ENCODE measurements at places on chromosomes 2 and 18.

DNA sequence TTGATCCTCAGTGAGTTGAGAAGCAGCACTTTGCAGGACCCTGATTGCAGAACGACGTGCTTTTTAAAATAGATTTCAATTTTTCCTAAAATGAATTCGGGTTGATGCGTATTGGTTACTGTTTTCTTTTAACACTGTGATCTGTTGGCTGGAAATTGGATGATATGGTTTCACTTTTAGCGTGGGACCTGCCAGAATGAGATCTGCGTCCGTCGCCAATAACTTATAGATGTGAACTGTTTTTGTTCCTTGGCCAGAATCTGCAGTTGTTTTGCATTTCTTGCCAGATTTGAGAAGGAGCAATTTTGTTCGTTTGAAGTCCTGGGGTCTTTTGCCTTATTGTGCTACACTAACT is 703 bp downstream of the UGGT1 start:
- DNase-seq, result no peak

- no peak for DNase-seq
Observed at GRCh38 chr2:193303464-193303863, 1108.7 kb upstream of the TMEFF2 start.

DNA sequence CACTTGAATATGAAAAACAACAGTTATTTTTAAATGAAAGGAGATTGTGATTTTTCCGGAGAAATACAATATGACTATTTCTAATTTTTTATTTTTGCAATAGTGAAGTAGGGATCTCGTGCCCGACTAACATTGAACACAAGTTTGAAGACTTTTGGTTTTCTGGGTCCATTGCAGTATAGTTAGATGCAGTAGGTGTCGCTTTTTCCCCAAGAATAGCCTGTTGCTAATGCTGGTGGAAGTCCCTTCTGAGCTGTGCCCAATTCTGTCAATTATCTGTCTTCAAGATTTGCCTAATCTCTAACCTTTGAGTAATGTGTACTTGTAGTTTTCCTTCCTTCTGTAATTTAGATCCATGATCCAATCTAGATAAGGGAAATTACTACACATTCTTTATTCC is 36.5 kb downstream of the SEMA4F start:
- no peak for DNase-seq

GRCh38 chr2:10191554-10191953 is 69.0 kb downstream of the RRM2 start:
- no peak for DNase-seq

DNA sequence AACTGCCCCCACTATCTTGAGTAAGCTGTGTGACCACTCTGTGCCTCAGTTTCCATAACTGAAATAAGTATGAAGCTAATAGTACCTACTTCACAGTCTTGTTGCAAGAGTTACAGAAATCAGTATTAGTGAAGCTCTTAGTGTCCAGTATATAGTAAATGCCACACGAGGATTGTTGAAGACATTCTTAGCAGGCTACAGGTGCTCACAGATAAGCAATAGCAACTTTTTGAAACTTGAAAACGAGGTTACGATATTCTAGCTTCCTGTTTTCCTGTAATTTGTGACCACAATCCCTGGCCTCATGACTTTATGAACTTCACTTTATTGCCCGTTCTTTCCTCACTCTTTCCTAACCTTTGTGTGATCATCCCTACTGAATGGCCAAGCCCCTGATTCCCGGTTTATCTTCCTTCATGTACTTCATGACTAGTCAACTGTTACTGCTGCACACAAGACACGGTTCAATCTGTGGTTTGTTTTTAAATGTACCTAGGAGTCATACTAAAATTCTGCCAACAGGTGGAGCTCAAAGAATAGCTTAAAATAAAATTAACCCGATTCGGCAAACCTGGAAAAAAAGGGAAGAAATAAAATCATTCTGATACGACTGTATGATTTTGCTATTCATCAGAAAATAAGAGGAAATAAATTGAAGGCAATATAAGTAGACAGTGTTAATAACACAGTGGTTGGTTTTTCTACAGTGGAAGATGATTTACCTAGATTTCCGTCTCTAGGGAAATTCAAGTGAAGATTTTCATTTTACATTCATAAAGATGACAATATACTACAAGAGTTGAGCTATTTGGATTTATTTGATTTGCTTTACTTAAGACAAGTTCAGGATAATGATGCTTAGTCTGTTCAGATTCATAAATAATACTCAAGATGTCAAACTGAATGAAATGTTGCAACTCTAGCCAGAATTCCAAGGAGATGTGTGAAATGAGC is 38.1 kb upstream of the STAT1 start:
- DNase-seq, result no peak

DNA sequence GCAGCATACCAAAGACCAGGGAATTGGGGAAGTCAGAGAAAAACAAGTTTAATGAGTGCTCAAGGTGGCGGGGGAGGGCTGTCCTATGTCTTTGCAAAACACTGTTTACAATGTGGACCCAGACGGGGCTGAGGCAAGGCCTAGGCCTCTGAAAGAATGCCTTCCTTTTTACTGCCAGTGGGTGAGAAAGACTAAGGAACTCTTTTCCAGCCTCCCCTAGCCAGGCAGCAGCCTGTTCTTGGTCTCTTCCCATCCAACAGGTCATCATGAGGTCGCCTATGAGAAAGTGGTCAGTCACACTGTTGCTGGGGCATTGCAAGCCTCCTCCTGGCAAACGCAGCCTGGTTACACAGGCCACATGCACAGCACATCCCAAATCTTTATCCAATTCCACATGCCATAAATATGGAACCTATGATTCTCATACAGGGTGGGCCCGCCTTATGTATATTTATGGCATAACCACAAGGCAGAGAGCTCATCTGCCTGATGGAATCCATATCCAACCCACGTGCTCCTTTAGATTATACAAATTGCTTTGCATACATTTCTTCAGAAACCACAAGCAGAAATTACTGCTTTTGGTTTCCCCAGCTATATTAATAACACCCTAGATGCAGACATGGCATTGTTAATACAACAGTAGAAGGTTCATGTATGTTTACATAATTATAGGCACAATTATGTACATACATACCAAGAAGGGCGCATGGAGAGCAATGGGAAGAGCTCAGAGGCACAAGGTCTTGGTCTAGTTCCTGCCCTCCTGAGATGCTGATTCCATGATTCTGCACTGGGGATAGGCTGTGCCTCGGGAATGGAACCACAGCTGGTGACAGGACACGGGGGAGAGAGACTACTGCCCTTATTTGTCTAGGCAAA is 48.6 kb downstream of the NRP2 start:
- no peak for DNase-seq

DNA sequence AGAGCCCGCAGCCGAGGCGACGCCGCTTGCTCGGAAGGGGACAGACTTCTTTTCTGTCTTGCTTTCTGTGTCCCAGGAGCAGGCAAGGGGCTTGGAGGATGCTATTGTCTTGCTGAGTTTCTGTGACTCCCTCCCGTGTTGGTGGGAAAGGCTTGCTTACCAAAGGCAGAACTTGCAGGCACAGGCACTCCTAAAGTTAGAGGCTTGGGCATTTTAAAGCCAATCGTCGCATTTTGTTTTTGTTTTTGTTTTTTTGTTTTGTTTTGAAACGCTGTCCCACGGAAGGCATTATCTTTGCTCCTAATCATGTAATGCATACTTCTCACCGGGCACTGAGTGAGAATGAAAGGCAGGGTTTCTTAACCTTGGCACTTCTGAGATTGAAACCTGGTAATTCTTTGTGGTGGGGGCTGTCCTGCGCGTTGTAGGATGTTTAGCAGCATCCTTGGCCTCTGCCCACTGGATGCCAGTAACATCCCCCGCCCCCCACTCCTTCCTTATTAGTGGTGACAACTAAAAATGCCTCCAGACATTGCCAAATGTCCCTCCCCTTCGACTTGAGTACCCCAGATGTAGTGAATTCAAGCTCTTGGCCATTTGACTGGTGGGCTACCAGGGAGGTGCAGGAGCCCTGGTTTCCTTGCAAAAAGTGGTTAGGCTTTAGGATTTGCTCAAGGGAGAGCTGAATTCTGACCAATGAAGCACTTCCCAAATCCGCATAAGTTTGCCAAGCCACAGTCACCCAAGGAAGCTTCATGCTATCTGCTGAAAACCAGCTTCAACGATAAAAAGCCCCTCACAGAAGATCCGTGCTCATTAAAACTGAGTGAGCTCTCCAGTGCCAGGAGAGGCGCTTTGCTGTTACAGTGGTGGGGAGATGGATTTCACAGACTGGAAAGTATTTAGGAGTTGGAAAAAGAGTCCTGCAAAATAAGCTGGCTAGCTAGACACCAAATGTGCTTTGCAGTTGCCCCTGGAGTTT is 1.2 kb downstream of the ANTXR1 start:
- DNase-seq, result no peak

DNA sequence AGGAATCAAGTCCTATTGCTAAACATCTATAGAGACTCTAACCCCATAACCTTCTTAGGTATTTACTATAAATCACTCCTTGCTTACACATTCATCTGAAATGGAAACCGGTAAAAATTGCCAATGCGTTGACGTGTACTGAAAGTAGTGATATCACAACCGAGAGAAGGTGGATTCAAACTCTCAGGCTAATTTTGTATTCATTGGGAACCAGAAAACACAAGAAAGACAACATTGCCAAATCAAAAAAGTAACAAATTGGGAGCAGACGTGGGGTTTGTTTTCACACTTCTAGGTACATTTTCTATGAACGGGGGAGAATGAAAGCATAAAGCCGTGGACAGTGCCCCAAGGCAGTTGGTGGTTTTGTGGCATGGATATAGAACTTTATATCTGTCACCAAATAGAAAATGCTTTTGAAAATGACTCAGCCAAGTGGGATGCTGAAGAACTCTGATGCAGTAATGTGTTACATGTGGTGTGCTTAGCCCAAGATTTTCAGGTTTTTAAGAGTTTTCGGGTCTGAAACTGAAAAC is 155.1 kb upstream of the RASGRP3 start:
- no peak for DNase-seq

GRCh38 chr2:149132339-149132738 is 93.8 kb downstream of the LYPD6B start:
- no peak for DNase-seq

DNA sequence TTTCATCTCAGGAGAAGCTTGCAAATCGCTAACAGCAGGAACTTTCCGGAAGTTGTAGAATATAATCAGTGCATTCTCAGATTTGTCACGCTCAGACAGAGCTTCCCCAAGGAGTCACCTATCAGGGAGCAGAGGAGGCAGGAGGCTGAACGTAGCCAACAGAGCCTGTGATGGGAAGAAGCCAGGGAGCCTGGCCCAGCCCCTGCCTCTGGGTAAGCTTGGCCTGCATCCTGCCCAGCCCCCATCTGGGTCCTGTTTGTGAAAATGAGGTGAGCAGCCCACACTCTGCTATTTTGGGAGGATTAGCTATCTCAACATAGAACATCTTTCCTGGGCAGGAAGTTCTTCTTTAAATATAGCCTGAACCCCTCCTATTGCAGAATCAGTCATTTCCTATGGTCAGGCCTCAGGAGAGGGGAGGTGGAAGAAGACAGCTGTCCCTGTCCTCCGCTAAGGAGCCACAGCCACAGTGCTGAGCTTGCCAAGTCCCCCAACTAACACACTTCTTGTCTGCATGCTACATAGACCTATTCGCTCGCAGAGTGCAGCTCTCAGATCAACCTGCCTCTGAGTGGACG is 19.2 kb upstream of the PKDCC start:
- no peak for DNase-seq

DNA sequence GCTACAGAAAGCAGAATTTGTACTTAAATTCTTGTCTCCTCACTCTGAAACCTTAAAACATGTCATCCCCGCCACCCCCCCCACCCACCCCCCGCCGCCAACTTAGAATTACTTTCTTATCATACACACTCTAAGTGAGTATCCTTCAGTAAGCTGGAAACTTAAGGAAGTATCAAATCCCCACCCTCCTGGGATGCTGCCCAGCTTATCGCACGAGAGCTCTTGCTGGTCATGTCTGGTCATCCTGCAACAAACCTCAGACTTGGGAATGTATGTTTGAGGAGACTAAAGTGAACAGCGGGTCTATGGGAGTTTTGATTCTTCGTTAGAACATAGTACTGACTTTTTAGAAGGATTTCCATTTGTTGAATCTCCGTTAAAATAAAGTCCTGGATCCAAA is 203.3 kb downstream of the PTGR3 start:
- no peak for DNase-seq

All from stimulated activated CD4-positive, alpha-beta T cell treated with anti-CD3 and anti-CD28 coated beads, Interleukin-15, amount 100 ng/mL, for 1 hour (primary cell).